GM06990 (cell line): ENCODE measurements at places on chromosomes 2 and 18.

GRCh38 chr18:3540805-3541548 is 91.0 kb downstream of the TGIF1 start:
- DNase-seq, result no peak

DNA sequence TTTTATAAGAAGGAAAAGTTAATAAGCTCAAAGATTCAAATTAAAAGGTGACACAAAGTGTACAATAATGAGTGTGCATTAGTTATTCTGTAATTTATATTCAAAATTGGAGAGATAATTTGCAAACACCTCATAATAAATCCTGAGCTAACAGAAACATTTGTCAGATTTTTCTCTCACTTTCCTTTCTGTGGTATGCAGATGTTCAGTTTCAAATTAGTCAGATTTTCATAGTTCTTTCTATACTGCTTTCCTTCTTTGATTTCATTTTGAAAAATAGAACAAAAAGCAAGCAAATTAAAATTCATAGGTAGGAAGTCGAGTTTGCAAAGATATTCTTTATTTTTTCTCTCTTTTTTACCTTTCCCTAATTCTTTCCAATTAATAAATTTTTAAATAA is 1420.1 kb upstream of the NXPH2 start:
- no peak for DNase-seq

DNA sequence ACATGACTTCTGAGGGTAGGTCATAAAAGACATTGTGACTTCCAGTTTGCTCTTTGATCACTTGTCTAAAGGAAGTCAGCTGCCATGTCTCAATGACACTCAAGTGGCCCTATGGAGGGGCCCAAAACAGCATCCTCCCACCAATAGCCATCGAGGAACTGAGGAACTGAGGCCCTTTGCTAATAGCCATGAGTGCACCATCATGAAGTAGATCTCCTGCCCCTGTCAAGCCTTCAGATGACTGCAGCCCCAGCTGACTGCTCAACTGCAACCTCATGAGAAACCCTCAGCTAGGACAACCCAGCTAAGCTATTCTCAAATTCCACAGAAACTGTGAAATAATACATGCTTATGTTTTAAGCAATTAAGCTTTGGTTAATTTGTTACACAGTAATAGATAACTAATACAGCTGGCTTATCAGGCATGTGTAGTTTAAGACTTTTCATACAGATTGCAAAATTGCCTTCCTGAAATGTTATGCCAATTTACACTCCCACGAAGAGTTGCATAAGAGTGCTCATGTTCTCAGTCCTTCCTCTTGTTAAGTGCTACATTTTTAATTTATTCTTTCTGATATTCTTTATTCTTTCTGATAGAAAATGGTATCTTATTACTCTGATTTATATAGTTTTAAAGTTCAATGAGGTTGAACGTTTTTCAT is 105.6 kb upstream of the NDUFV2 start:
- no peak for DNase-seq

DNA sequence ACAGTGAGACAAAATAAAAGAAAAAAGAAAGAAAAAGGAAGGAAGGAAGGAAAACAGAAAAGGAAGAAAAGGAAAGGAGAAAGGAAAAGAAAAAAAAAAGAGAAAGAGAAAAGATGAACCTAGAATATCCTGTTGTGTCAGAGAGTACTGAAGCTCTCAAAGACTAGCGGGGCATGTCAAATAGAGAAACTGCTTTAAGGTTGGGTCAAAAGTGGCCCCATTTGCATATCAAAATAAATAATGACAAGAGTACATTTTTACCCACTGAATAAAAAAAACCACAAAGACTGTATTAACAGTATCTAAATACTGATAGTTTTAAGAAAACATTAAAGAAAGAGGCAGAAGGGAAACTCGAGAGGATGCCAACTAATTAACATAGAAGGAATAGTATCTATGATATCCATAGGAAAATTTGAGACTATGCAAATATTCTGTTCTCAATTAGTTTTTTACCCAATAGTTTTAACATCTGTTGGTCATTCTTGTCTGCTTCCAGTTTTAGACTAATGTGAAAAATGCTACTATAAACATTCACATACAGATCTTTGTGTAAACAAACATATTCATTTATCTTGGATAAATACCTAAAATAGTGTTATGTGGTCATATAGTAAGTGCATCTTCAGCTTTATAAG is 53.2 kb downstream of the SFXN5 start:
- DNase-seq, result no peak

- DNase-seq, result no peak
Observed at GRCh38 chr18:63648241-63648640, 4.2 kb upstream of the SERPINB4 start.

GRCh38 chr2:118290411-118291250 is 202.4 kb downstream of the INSIG2 start:
- no peak for DNase-seq

DNA sequence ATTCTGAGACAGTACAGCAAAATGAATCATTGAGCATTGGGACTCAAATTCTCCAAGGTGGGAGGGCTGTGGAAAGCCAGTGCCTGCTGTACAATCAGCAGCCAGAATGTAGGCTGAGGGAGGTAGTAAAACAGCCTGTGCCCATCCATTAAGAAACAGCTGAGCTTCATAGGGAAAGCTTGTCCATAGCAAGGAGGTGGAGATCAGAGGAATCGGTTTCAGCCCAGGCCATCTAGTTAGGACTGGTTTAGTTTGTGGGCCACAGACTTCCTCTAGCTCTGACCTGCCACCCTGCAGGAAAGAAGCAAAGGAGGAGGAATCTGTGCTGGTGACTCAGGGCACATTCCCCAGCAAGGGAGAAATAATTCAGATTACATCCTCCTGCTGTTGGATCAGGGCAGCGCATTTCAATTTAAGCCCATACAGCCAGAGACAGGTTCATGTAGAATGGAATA is 333.4 kb downstream of the SETBP1 start:
- DNase-seq, result no peak

- no peak for DNase-seq
Observed at GRCh38 chr2:140085674-140086073, 1305.5 kb upstream of the NXPH2 start.

- no peak for DNase-seq
Observed at GRCh38 chr2:60079562-60079961, 473.9 kb downstream of the BCL11A start.
